Germinal center (tissue), 1 donor: ENCODE measurements at places on chromosomes 6 and 20.

DNA sequence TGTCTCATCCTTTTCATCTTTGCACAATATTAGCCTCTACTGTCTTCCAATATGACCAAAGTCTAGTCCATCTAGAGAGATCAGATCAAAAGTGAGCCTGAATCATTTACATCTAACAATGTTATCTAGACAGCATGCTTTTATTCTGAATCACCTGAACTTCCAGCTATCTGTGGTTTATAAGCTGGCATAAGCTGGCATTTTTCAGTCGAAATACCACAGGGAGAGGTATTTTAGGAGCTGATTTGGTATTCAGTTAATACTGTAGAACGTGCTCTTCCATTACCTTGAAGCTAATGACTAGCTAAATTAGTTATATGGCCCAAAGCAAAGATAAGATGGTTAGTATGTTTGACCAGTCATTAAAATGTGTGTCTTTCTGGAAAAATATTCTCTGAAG, 188.3 kb upstream of the AGPAT4 start:
- no peak for DNase-seq

GRCh38 chr6:161393292-161393691, 119.4 kb upstream of the AGPAT4 start:
- DNase-seq = no peak

- DNase-seq = no peak
Measured at GRCh38 chr20:47062226-47062890, 167.7 kb downstream of the EYA2 start.

GRCh38 chr6:28239636-28240035, 12.4 kb downstream of the ZKSCAN4 start:
- DNase-seq = no peak

- DNase-seq = no peak
Measured at GRCh38 chr20:41214666-41215065, 77.3 kb downstream of the PLCG1 start.

GRCh38 chr6:146359131-146359530, 184.5 kb upstream of the RAB32 start:
- DNase-seq = no peak

DNA sequence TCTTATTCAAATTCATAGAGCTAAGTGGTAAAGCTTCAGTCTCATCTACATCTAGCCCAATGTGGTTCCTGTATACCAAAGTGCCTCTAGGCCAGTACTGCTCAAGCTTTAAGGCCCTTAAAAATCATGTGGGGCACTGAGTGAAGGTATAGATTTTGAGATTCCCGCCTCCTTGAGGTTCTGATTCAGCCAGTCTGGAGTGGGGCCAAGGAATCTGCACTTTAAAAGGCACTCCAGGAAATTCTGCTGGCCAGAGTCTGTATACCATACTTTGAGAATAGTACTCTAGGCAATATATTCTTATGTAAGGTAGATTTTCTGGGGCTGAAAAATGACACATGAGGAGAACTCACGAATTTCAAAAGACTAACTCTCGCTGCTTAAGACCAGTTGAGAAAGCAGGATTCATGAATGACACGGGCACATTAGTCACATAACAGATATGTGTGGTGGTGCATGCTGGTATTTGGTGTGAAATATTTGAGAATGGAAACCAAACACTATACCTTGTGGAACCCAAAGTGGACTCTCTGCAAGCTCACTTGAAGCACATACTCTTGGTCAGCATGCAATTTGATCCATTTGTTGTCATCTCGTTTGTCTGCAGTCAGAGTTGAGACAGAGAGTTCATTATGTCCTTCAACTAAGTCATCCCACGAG, 47.6 kb upstream of the SIM1 start:
- no peak for DNase-seq

GRCh38 chr6:13431059-13431656, 56.2 kb downstream of the GFOD1 start:
- no peak for DNase-seq

DNA sequence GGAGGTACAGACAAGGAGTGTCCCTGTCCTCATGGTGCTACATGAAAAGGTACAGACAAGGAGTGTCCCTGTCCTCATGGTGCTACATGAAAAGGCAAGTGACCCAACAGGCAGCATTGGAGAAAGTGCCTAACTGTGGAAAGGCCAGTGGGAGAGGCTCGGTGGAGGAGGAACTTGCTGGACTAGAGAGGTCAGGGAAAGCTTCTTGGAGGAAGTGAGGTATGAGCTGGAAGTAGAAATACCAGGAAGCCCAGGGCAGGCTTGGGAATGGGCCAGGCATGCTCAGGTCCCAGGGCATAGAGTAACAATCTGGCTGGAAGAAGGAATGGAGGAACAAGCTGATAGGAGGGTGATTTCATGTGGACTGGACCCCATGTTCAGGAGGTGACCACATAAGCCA, 59.8 kb upstream of the FNDC1 start:
- DNase-seq = no peak

DNA sequence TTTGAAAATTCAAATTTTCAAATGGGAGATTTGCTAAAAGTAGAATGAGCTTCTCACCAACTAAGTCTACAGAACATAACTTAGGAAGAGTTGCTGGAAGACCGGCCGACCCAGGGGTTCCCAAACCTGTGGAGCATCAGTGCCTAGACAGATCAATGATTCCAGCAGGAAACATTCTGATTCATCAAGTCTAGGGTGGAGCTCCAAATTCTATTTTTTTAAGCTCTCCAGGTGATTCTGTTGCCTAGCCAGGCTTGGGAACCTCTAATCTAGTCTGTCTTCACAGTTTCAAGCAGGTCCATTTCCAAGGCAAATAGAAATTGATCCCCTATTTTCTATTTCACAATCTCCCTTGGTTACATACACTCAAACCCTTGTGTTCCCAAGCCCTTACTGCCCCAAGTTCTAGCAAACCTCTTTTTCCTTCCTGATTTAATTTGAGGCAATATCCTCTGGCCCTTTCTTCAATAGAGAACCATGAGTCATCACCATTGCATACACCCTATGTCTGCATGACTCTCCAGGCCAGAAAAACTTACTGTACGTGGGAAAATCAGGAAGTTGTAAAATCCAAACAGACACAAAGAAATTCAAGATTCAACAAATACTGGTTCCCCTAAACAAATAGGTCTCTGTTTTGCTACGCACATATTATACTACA, 8.9 kb downstream of the ATXN1 start:
- DNase-seq = no peak

DNA sequence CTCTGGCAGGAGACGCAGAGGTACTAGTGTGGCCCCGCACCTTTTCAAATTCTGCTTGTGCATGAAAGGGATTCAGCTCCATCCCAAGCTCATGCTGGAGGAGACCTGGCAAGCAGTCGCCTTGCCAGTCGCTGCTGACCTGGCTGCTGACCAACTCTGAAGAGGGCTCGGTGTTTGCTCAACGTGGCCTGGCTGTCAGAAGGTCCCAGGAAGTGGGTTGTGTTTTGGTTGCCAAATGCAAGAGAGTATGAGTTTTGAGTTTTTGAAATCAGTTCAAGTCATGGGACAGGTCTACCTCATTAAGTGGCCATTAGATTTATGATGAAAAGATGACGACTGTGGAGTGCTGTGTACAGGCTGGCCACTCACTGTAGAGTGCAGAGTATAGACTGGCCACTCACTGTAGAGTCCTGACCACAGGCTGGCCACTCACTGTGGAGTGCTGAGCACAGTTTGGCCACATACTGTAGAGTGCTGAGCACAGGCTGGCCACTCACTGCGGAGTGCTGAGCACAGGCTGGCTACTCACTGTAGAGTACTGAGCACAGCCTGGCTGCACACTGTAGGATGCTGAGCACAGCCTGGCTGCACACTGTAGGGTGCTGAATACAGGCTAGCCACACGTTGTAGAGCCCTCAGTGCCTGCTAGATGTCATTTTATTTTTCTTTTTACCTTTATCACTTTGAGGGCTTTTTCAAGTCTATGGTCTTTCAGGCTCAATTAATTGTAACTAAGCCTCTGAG, 193.9 kb downstream of the ZNF217 start:
- DNase-seq = no peak

GRCh38 chr20:47857569-47858464, 72.5 kb upstream of the SULF2 start:
- no peak for DNase-seq

DNA sequence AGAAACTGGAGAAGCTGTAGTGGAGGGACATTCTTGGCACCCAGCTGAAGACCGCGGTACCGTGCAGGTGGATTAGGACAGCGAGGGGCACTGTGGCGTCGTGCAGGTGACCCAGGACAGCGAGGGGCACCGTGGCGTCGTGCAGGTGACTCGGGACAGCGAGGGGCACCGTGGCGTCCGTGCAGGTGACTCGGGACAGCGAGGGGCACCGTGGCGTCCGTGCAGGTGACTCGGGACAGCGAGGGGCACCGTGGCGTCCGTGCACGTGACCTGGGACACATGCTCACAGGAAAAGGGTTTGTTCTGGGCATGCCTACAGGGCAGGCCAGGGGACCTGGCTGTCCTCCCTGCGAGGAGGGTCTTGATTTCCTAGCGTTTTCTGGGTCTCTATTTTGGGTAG, 29.2 kb upstream of the SMOC2 start:
- DNase-seq = no peak

DNA sequence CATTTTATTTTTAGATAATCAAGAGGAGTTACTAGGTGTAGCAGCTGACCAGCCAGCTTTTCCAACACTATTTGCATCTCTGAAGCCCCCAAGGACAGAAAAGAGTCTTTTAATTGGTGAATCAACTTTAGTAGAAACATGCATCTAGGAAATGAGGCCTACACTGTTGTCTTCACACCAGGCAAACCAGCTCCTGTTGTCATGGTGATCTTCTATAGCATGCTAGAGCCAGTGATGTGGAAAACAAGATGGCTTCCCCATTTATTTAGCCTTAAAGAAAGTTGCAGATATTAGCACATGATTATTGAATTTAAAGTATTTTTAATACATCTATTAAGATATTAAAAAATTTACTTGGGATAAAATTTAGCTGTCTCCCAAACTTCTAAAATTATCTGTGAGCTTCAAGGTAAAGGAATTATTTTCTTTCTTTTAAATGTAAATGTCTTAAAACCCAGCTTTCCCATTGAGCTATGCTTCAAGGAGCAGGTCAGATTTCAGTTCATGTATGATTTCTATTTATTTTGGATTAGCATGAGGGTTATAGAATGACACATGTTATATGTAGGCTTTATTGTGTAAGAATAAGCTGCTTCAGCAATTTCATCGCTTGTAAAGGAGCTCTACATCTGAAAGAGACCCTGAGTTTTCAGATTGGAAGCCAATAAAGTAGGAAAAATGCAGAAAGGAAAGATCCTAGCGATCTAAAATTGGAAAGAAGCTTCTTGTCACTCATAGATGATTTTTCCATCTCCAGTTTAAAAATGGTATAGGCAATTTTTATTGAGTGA, 564.9 kb upstream of the CITED2 start:
- DNase-seq = no peak

GRCh38 chr6:27025351-27025750, 222.2 kb upstream of the PRSS16 start:
- DNase-seq = no peak

- DNase-seq = no peak
Measured at GRCh38 chr6:19465760-19466159, 371.4 kb upstream of the ID4 start.

GRCh38 chr6:56652231-56652630, 9.5 kb upstream of the DST start:
- no peak for DNase-seq

DNA sequence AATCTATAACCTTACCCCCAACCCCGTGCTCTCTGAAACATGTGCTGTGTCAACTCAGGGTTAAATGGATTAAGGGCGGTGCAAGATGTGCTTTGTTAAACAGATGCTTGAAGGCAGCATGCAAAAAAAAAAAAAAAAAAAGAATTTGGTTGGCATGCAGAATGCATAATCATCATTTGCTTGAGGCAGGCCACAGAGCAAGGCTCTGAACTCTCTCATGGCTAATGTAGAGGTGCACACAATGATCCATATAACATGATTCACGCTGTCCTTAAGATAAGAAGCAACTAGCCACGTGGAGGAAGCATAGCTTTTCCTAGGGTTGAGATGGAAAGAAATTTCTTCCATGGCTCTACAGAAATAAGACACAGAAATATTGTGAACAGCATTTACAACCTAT, 27.6 kb upstream of the RPN2 start:
- no peak for DNase-seq

DNA sequence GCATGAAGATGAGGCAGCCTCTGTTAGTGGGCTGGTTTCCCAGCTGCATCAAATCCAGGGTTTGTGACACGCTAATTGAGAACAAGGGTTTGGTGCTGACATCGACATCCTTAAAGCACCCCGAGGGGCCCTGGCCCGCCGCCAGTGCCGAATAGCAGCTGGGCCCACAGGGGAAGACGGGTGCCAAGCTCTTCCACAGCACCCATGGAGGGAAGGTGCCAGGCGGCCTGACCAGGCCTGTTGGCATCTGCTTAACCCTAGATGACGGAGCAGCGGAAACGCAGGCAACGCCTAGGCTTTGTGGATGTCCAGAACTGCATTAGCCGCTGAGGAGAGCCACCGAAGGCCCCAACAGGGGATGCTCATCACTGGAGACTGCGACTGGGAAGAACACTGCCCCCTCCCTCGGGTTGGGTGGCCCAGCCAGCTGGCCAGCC, 16.0 kb downstream of the UQCC2 start:
- no peak for DNase-seq

- no peak for DNase-seq
Measured at GRCh38 chr6:107493158-107494057, 3.5 kb downstream of the SOBP start.

DNA sequence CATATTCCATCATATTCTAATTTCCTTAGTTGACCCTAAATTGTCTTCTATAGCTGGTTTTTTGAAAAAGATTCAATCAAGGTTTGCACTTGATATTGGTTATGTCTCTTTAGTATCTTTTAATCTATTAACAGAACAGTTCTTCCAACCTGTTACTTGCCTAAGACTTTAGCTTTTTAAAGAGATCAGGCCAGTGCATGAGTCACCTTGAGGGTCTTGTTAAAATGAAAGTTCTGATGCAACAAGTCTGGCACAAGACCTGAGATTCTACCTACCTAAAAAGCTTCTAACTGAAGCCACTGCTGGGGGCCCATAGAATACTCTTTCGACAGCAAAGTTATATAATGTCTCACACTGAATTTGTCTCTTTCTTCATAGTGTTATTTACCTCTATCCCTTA, 3.2 kb downstream of the USP45 start:
- DNase-seq = no peak

GRCh38 chr20:23445596-23446217, 6.2 kb downstream of the CSTL1 start:
- no peak for DNase-seq

GRCh38 chr6:33708516-33709204, 2.8 kb downstream of the UQCC2 start:
- no peak for DNase-seq
